CD14-positive monocyte (primary cell): ENCODE measurements at places on chromosomes 12 and 14. TPM values are rescaled to one million over a fixed set of nuclear protein-coding genes. Genes with fewer than 3 reads are reported as not detected.
A peak's percentile ranks its signal among the peaks of the same experiment; 100 is the strongest.

Gene TMEM229B
- polyA plus RNA-seq, result 18.7 TPM

- peak; percentile 79 for DNase-seq
Observed at GRCh38 chr14:50062438-50063085, 53.8 kb downstream of the VCPKMT start.

- DNase-seq, result no peak
Observed at GRCh38 chr14:102898298-102898697, 24.2 kb upstream of the AMN start.

DNA sequence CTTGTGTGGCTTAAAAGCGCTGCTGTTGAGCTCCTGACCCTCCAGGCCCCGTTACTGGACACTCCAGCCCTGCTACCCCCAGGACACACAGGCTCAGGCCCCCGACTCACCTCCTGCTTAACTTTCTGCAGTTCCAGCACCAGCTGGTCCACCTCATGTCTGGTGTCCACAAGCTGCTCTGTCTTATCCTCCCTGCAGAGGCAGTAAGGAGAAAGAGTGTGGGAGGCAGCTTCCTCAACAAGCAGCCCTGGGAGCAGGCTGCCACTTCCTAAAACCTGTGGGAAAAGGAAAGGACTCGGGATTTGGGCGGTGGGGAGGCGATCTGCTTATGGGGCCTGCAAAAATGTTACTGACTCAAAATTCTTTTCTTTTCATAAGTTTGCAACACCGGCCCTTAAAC is 79.2 kb downstream of the CCDC88C start:
- DNase-seq, result no peak

GRCh38 chr12:121536899-121537813 is 43.7 kb downstream of the KDM2B start:
- DNase-seq, result peak; percentile 93

- DNase-seq, result no peak
Observed at GRCh38 chr12:31728289-31728916, 418 bp downstream of the AMN1 start.

GRCh38 chr14:24840204-24840893 is 206.4 kb upstream of the GZMB start:
- DNase-seq, result no peak
